ENCODE measurements at places on chromosomes 7 and 10.

DNA sequence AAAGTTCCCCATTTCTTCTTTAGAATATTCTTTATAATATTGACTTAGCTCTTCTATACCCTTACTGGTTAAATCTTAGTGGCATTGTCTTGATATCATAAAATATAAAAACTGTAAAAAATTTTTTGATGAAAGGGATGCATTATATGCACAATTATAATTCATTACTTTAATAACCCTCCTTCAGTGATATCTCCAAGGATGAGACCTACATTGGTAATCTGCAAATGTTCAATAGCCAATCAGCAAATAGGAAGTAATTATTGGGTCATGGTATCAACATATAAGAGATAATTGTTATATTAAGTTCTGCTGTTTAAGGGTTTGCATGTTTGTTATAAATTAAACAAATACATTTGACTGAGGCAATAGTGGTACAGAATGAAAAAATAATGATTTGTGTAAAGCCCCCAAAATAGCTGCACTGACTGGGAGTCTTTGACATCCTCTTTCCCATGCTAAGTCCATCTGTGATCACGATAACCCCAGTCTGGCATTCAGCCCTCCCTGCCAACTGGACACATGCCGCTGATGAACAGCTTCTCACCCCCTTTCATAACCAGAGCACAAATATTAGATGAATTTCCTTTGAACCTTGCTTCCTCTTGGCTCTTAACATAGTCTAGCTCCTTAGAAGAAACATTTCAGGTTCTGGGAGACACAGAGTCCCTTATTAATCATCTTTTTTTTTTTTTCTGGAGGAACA, 169.5 kb downstream of the CPED1 start:
- no peak for DNase-seq

- no peak for DNase-seq
Observed at GRCh38 chr7:142158736-142159496, 47.4 kb downstream of the MGAM2 start.

- DNase-seq, result no peak
Observed at GRCh38 chr10:10489805-10490571, 527.7 kb upstream of the CELF2 start.

DNA sequence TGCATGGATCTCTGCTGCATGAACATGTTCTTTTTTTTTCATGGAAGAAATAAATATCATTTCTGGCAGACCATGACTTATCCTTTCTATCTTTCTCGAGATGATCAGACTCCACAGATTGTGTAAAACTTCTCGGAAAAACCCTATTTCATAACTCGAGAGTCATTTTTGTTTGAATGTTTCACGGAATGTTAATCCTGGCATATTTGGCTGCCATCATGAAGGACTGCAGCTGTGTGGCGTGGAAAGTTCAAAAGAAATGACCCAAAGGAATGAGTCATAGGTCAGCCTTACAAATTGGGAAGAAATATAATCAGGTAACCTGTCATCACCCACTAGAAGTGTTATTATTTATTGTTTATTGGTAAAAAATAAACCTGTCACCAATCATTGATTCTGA, 566.8 kb downstream of the SDK1 start:
- DNase-seq, result no peak

DNA sequence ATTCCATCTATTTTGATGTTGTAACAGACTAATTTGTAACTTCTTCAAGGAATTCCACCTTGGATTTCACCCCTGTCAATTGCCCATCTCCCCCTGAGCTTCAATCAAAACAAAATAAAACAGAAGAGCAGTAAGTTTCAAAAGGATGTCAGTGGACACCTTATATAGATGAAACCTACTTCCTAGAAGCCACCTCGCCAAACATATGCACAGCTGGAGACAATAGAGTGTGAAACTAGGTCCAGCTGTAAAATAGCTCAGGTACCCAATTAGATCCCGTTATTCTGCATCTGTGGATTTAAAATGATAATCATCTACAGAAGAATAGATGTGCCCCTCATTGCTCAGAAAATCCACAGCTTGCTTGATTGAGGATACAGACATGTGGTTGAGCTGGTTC, 598.6 kb downstream of the SH2D4B start:
- DNase-seq, result no peak

DNA sequence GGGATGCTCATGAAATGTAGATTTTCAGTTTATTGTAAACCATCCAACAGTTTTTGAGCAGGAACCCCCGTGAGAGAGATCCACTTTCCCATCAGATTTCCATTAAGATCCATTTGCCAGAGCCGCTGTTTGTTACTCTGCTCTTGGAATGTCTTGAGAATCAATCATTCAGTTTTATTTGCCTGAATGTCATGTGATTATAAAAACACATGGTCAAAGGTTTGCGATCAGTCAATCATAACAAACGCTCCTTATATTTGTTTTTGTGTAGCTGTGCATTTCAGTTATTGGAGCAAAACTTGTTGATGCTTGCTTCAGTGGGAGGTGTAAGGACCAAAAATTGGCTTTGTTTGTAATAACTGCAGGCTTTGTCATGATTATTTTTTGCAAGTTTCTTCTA, 155.8 kb upstream of the RHOBTB1 start:
- DNase-seq, result no peak

DNA sequence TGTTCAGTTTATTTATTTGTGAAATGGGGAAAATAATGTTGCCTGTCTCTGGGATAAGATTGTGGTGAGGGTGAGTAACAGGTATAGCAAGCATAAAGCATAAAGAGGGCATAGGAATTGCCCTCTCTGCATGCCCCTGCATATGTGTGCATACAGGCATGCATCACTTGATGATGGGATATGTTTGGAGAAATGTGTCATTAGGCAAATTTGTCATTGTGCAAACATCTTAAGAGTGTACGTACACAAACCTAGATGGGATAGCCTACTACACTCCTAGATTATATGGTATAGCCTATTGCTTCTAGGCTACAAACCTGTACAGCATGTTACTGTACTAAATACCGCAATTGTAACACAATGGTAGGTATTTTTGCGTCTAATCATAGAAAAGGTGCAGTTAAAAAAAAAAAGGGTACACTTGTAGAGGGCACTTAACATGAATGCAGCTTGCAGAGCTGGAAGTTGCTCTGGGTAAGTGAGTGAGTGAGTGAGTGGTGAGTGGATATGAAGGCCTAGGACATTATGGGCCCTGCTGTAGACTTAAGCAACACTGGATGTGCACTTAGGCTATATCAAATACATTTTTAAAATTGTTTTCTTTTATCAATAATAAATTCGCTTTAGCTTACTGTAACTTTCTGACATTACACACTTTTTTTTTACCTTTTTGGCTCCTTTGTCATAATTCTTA, 386.5 kb upstream of the ANKRD30A start:
- DNase-seq, result no peak

- no peak for DNase-seq
Observed at GRCh38 chr10:67173787-67174186, 248.0 kb downstream of the LRRTM3 start.

DNA sequence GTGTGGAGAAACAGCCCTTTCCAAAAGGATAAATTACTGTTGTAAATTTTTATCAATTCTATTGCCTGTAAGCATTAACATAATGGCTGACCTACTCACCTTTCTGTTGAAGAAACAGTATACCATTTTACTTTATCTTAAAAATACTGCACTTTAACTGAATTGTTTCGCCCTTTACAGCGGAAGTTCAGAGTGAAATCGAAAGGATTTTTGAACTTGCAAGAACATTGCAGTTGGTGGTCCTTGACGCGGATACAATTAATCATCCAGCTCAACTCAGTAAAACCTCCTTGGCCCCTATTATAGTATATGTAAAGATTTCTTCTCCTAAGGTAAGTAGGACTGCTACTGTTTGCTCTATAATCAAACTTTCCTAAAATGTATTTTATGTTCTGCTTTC, 117.5 kb downstream of the NSUN6 start:
- no peak for DNase-seq

DNA sequence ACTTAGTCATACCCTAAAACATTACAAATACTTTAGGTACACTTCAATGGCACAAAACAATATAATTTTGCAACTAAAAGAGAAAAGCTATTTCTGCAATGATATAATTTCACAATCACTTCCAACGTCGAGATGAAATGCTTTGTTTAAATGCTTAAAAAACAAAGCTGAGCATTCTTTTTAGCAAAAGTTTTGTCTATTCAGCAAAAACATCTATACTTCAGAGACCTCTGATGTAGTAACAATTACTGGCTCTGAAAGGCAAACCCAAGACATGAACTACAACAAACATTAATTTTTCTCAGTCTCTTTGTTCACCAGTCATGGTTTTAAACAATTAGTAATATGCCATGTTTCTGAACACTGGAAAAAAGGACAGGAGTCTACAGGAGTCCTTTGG, 16.4 kb downstream of the OAT start:
- no peak for DNase-seq

- DNase-seq, result no peak
Observed at GRCh38 chr10:97764519-97764931, 7.3 kb downstream of the SFRP5 start.

GRCh38 chr10:110444004-110444337, 53.7 kb upstream of the DUSP5 start:
- no peak for DNase-seq

DNA sequence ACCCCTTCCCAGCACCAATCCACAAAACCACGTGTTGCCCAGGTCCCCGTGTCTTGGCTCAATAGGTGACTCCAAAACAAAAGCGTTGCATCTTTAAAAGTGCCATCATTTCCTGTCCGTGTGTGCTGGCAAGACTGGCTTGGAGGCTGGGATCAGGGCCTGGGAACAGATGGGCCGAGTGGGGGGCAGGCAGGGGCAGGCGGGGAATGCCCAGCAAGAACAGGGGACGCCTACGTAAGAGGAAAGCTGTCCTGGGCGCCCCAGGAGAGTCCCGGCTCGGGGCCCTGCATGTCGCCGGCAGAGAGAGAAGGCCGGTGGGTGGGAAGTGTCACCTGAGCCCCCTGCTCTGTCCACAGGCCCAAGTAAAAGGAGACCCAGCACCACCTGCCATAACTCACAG, 86.5 kb downstream of the PAXIP1 start:
- DNase-seq, result no peak

GRCh38 chr10:21183025-21183424, 285.9 kb upstream of the NEBL start:
- DNase-seq, result no peak

GRCh38 chr10:89867964-89868363, 166.6 kb downstream of the KIF20B start:
- no peak for DNase-seq

DNA sequence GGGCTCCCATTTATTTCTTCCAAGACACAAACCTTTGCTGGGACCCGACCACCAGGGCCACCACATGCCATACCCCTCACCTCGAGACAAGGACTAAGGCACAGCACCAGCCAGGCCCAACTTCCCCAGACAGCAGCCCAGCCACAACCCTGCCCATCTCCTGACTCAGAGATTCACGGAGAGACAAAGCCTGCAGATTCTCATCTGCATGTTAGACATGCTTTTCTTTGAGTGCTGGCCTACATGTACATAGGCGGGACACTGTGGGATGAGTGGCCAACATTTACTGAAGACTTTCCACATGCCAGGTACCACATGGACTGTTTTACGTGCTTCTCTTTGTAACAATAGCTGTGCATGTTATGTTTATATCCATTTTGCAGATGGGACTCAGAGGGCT, 221.3 kb upstream of the ZMIZ1 start:
- no peak for DNase-seq

DNA sequence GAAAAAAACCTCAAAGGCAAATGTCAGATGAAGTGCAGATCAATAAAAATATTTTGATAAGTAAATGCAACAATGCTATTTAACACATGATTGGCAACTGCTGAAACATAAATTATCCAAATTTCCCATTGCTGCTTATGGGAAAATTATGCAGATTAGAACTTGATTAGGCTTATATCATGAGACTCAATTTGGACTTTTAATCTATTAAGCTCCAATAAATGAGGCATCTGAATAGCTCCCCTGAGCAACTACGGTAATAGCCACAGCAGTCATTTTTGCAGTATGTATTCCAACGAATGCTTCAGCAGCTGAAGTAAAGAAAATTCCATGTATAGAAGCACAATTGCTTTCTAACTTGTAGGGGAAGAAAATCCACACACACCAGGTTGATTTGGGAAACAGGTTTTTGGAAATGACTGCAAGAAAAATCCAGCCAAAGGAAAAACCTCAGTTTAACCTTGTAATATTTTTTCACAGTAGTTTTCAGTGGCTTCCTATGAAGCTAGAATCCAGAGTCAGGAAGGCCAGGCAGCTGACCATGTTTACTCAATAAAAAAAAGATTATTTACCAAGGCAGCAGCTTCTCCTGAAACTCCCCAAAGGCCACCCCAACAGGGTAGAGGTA, 716.1 kb downstream of the KCNMA1 start:
- DNase-seq, result no peak

GRCh38 chr7:130961128-130961601, 227.2 kb upstream of the KLF14 start:
- peak; percentile 39 for DNase-seq

DNA sequence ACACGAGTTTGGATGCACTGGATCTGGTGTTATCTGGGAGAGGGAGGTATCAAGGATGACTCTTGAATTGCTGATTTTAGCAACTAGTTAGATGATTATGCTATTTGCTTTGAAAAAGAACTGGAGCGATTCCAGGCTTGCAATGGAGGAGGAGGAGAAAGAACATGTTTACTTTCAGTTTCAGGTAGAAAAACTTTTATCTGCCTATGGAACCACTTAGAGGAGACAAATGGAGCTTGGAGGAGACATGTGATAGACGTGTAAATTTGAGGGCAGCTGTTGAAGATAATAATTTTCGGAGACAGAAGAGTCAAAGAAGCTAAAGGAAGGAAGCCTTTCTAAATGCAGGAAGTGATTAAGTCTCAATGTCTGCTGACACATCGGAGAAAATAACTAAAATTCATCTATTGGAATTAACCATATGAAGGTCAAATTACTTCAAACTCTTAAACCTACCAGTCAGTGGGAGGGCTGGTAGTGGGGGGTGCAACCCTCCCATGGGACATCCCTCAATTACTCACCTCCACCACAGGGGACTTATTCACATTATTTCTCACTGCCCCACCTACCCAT, 56.4 kb upstream of the GNAI1 start:
- DNase-seq, result no peak

DNA sequence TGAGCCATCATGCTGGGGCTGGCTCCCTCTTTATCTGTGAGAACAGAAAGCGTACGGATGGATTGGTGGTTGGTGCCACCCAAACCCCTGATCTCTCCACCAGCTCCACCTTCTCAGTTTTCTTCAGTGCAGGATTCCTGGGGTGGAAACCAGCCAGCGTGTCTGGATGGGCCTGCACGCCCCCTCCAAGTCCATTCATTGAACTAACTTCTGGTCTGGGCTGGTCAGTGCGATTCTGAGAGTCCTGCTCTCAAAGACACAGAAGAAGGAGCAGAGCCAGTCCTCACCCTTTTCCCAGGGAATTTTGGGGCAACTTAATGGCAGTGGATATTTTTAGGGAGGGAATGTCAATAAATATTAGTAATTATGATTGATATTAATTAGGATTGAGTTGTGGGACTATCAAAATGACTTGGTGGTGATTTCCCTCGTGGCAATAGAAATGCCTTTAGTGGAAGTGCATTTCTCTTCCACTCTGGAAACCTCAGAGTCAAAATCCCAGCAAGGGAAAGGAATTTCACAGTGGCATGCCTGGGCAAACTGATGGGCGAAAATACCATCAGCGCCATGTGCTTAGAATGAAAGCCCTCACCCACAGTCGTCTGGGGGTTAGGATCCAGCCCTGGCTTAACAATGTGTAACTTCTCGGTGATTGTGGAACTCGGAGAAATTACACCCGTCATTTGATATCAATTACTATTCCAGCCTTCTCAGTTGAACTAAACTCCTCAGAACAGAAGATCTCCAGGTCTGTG, 69.3 kb upstream of the EEPD1 start:
- DNase-seq, result no peak
